ENCODE measurements at places on chromosomes 2 and 18.

DNA sequence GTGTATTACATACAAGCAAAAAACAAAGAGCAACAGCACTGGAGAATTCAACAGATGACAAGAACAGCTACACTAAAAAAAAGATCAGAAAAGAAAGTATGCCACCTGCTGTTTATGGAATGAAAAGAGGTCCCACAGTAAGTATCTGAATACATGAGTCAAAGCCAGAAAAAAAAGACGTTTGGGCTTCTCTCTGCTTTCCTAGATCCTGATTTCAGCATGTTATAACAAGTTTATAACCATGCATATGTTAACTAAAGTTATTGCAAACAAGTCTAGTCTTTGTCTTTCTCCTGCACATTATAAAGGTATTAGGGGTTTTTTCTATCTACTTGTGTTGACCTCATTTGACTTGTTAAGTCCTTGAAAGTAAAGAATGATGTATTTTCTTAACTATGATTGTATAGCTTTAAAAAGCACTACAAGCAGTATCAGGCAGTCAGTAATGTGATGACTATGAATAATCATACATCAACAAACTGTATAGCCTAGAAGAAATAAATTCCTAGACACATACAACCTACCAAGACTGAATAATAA is 108.5 kb upstream of the COL5A2 start:
- peak; percentile 55 for DNase-seq

- peak; percentile 63 for DNase-seq
Measured at GRCh38 chr2:70104231-70105111, 17.2 kb downstream of the PCBP1 start.

- DNase-seq: no peak
Measured at GRCh38 chr18:10689236-10690034, 163.6 kb downstream of the NAPG start.

DNA sequence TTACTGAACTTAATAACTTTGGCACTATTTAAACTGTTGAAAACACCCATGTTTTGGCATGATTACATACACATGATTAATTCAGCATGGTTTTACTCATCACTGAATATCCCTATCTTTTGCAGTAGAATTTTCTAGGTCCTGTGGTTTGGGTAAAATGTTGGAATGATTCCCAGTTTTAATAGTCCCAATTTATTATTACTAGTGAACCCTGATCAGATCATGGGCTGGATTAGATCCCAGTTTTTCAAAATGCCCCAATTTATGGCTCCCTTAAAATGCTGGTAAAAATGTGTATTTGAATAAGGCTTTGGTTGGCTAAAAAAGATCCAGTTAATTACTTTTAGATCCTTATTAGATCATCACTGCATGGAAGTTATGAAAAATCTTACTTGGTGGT is 273.6 kb upstream of the NRP2 start:
- DNase-seq: no peak

GRCh38 chr2:26325851-26326250 is 20.1 kb upstream of the SELENOI start:
- no peak for DNase-seq

DNA sequence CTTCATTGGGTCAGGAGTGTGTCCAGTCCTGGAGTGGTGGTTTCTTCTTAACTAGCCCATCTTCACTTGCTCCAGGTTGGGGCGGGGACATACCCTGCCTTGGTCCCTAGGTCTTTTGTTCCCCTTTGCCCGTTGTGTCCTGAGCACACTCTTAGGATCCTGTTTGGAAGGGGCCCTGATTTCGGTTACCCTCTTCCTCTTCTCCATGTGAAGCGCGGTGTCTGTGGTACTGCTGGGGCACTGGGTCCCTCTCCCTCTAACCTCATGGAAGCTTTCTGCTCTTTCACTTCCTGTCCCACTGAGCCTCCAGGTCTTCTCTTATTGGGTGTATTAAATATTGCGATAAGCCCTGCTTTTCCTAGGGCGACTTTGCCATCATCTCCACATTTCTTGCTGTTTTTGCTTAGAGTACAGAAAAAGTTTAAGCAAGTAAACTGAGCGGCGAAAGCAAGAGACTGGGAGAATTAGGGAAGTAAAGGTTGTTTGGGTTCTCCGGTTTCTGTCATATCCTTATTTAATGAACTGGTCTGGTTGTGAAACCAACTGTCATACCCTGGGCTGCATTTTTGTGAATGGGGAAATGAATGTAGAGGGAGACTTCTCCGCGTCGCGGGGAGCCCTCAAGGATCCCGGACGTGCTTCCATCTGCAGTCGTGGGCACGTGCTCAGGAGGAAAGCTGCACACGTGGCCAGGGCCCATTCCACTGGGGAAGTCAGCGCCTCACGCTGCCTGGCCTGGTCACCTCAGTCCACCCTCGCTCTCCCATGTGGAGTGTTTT is 73.8 kb upstream of the B3GNT7 start:
- DNase-seq: no peak

DNA sequence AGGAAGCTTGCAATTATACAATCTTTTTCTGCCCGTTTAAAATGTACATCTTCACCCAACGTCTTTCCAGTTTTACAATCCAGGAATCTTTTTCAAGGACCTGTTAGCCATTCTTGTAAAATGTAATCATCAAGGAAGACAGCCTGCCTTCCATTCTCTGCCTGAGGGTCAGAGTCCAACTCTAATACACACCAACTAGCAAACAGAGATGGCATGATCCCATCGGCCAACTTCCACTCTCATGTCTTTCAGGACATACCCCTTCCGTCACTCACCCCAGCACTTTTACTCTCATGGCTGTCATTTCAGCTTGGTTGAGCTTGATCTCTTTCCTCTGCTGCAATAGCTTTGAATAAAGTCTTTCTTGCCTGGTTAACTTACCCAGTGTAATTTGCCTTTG is 172.5 kb upstream of the NETO1 start:
- DNase-seq: no peak

GRCh38 chr18:58208207-58208932 is 164.3 kb downstream of the NEDD4L start:
- no peak for DNase-seq

DNA sequence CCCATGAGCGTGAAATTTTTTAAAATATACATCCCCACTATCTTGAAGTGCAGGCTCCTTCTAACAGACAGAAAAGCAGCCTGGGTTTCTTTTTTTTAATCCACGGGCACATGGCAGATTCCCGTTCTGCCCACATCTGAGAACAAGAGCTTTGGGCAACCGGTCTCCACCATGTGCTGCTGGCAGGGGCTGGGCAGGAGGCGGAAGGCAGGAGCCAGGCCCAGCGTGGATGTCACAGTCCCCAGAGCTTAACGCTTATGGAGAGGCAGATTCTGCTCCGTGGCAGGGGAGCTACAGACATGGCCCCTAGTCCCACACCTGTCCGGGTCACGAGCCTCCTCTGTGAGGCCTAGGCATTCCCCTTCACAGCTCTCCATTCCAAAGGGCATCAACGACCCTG is 503.0 kb upstream of the MYT1L start:
- DNase-seq: no peak

DNA sequence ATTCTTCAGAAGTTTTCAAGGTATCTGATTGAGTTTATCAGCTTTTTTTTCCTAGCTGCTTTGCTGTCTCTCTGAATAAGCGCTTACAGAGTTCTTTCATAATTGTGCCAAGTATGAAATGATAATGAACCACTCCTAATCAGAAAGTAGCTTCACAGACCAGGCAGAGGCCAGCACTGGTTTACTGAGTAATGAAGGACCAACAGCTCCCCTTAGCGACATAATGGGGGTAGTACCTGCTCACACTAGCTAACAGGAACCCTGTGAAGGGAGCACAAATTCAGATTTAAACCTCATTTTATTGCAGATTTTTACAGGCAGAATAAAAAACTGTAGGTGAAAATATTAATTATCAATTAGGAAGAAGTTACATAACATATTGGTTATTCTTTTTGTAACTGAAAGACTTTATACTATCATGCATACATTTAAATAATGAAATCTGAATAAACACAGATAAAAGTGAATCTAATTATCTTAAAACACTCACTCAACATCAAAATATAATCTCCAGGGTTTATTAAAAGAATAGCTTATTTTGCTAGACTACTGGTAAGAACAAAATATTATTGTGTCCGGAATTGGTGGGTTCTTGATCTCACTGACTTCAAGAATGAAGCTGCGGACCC is 53.7 kb upstream of the LRRC30 start:
- peak; percentile 10 for DNase-seq

DNA sequence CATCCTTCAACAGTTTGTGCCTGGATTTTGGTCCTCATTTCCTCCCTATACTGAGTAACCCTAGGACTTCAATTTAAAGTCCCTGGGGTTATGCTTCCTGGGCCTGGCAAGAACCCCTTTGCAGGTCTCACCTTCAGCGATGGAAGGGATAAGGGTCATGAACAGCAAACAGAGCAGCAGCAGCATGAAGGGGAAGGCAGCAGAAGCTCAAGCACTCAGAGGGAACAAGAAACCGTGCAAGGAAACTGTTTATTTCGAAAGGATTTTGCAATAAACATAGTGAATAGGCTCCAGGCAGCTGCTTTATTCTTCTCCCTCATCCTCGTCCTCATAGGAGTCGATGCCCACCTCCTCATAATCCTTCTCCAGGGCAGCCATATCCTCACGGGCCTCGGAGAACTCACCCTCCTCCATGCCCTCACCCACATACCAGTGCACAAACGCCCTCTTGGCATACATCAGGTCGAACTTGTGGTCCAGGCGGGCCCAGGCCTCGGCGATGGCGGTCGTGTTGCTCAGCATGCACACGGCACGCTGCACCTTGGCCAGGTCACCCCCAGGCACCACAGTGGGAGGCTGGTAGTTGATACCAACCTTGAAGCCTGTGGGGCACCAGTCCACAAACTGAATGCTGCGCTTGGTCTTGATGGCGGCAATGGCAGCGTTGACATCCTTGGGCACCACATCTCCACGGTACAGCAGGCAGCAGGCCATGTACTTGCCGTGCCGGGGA is 2.8 kb upstream of the TUBA4B start:
- no peak for DNase-seq

- peak; percentile 33 for DNase-seq
Measured at GRCh38 chr2:232236200-232236599, 142.4 kb upstream of the ALPP start.

GRCh38 chr2:174235680-174236079 is 12.7 kb downstream of the OLA1 start:
- DNase-seq: no peak

GRCh38 chr2:7899923-7900322 is 781.9 kb upstream of the ID2 start:
- no peak for DNase-seq

- no peak for DNase-seq
Measured at GRCh38 chr2:102708847-102709559, 52.8 kb upstream of the TMEM182 start.

- no peak for DNase-seq
Measured at GRCh38 chr2:1736997-1737480, 7.3 kb downstream of the PXDN start.

All from activated CD4-positive, alpha-beta T cell treated with anti-CD3 and anti-CD28 coated beads, Interleukin-2, amount 50 U/mL, for 16 hours (primary cell).